ENCODE measurements at places on chromosomes 5 and 9.

DNA sequence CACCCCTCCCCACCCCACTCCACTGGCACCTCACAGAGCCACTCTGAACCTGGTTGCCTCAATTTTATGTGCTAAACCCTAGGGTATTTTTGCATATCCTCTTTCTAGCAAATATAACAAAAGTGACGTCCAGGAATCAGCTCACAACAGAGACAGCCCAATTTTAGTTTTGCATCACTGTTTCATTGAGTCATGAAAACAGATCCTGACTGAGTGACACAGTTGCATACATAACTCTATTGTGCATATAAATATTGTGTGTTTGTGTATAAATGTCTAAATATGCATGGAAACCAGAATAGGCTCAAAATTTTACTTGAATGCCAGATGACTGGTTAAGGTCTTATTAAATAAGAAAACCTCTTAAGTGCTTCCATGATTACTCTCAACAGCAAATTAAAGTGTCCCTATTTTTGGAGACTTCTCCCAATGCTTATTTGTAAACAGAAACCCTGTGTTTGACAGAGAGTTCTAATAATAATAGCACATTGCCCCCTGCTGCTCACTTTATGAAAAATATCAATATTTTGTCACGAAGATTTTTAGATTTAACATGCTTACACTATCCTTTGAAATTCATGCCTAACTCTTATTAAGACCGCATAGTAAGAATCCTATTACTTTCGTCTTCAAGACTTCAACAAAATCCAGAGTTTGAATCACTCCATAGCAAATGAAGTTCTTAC is 75.5 kb upstream of the PRRC1 start:
- DNase-seq, result no peak

- peak; percentile 76 for DNase-seq
These were observed 62.9 kb downstream of the OTULIN start for GRCh38 chr5:14727428-14727865.

GRCh38 chr9:80437091-80437640 is 865.4 kb downstream of the TLE4 start:
- no peak for DNase-seq

GRCh38 chr5:173767574-173768266 is 120.4 kb upstream of the CPEB4 start:
- no peak for DNase-seq

- DNase-seq, result no peak
These were observed 105.3 kb downstream of the GCNT1 start for GRCh38 chr9:76564297-76564696.

- DNase-seq, result no peak
These were observed 136.7 kb downstream of the ROR2 start for GRCh38 chr9:91813176-91813795.

GRCh38 chr5:143201589-143201988 is 201.9 kb downstream of the NR3C1 start:
- no peak for DNase-seq

GRCh38 chr5:173745123-173745522 is 128.7 kb upstream of the BOD1 start:
- DNase-seq, result peak; percentile 32

DNA sequence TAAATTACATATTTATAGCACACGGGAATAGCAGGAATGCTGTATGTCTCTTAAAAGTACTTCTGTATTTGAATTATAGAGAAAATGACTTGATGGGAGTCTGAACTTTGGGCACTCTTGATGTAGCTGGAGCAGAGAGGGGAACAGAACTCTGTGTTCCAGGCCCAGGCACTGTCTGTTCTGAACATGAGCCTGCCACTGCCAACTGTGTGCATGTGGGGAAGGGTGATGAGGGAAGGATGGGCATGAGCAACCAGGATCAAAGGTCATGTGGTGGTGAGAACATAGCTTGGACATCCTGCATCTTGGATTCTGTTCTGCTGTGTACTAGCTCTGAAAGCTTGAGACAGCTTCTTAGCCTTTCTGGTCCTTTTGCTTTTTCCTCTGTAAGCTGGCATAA is 16.4 kb upstream of the ZBED3 start:
- DNase-seq, result no peak

GRCh38 chr5:31863991-31864411 is 225.1 kb downstream of the PDZD2 start:
- DNase-seq, result no peak

- DNase-seq, result no peak
These were observed 72.5 kb upstream of the PCA3 start for GRCh38 chr9:76691517-76692313.

DNA sequence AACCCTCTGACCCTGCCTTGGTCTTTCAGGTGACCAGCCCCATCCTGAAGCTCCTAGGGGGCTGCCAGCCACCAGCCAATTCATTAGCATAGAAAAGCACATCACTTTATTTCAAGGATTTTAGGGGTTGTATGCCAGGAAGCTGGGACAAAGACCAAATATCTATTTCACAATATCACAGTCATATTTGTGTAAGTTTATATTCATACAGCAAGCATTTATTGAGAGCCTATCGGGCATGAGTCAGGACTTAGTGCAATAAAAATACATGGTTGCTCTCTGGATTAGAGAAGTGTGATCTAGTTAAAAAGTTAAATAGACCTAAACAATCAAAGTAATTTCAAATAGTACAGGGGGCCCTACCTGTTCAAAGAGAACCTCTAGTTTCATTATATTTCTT is 113.8 kb downstream of the ERCC6L2 start:
- DNase-seq, result no peak

GRCh38 chr9:100933656-100934055 is 94.9 kb upstream of the PLPPR1 start:
- no peak for DNase-seq

DNA sequence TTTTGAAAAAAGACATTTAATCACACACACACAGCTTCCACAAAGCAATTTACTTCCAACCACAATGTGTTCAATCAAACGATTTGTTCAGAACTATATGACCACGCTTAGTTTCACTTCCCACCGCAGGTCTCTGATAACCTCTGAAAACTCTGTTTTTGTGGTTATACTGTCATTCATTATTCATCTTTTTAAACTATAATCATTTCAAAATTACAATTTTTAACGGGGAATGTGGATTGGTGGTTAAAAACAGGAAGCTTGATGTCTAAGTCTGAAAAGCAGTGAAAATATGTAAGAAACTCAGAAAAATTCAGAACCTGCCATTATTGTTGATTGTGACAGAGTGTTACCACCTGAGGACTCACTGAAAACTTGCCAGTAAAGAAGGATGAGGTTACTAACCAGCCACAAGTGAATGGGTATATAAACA is 12.7 kb upstream of the TMEM174 start:
- no peak for DNase-seq

DNA sequence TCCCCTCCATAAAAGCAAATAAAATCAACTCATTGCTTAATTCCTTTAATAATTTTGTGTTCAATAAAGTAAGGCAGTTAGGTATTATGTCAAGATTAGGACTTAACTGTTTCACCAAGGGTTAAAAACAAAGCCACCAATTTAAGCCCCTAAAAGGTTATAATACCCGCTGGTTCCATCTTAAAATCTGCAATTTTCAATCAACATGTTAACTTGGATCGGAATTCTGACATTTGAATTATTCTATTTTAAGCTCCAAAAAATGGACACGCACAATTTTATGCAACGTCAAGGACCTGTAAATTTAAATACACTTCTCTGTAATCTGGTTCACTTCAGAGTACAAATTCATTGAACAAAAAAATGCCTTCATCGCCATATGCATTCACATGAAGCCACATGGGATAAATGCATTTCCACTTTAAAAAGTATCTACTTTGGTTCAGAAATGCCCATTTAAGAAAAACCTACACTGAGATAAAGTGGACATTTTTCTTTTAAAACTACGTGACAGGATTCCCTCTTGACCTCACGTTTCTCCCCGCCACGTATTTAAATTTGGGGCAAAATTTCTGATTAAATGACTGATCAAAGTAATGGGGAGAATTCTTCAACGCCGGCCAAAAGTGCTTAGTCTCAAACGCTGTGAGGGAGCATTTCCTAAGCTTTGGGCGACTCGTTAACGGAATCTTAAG is 721 bp downstream of the GIN1 start:
- DNase-seq, result no peak

DNA sequence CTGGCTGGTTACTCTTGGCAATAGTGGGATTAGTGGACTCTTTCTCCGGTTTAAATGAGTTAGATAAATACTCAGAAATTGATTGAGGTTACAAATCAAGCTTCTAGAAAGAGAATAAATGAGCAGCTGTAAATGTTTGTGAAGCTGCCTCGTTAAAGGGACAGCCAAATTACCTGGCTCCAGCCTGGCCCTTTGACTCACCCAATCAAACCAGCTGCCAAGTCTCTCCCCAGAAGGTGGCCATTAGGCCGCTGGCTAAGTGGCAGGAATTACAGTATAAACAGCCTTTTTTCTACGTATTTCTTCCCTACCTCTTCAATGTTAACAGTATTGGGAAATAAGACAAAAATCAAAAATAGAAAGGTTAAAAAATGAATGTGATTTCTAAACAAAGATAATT is 46.0 kb upstream of the SRFBP1 start:
- no peak for DNase-seq

DNA sequence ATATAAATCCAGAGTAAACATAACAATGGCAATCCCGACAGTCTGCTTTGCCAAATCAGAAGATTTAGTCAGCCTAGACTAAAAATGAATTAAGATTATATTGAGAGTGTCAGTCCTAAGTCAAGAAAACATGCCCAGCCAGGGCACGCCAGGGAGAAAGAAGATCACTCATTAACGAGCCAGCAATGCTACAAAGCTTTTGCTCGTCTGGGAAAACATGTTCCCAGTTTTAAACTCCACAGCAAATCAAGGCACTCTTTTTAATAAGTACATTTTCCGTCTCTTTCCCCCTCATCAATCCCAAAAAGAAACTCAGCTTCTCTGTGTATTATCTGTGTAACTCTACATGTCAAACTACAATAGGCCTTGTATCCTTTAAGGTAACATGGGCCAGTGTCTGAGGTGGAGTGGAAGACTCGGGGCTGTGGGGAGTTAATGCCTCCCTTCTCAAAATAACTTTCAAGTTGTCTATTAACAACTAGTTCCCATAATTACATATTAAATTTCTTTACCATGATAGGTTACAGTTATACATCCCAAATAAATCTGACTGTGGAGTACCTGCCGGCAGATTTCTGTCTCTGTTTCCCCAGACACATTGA is 40.9 kb downstream of the NFIB start:
- no peak for DNase-seq

DNA sequence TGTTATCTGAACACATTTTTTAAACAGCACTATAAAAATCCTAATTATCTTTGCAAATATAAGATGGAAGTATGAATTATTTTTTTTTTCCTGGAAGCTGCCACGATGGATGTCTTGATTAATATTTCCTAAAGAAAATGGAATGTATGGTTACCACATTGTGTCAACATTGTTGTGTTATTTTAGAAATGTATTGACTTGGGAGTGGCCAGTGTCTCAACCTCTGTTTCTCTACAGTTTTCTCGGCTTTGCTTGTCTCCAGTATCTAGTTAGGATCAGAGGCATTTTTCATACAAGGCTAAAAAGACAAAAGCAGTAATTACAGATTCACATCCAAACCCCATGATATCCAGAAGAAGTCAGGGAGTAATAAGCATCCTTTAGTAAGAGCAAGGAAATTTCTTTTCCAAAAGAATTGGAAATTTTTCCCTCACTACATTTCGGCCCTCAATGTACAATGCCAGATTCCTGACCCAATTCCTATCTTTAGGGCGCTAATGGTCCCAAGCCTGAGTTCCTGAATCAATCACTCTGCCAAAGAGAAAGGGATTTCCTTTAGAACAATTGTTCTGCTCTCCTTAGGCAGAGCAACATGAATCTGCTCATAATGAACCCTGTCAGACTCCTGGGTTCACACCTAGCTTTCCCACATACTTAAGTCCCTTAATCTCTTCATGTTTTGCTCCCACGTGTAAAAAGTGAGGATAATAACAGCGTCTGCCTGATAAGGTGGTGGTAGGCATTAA is 111.7 kb downstream of the EDIL3 start:
- DNase-seq, result no peak

- DNase-seq, result peak; percentile 54
These were observed 1.0 kb downstream of the LRRC8A start for GRCh38 chr9:128882677-128883603.

- no peak for DNase-seq
These were observed 45.5 kb upstream of the KIF2A start for GRCh38 chr5:62260513-62260912.

DNA sequence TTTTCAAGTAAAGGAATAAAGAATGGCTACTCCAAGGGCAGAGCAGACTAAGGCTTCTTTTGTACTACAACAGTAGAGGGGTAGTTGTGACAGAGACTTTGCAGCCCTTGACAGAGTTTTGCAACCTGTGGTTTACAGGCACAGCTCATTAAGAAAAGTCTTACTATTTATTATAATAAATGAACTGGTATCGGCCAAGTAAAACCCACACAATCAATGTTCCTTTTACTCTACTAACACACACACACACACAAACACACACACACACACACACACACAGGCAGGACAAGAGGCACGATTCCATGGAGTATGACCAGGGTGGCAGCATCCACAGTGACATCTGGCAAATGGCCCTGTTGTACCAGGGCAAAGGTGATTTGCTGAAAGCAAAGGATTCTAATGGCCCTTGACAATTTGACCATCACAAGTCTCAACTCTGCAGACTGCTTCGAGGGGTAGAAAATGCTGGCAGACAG is 59.1 kb upstream of the GOLPH3 start:
- peak; percentile 34 for DNase-seq

DNA sequence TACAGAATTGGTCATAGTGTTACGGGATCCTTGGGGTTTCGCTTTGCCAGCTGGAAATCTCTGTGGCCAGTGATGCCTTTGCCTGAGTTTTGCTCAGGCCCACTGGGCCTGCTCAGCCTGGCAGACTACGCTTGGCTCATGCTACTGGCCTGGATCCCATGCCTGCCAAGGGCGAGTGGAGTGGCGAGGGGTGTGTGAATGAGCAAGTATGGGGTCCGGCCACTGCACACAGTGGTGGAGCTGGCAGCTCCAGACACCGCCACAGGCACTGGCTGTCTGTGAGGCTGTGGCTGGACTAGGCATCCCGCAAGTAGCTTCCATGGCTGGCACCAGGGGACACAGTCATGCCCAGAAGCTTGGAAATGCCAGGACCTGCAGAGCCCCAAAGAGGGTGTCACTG is 240.3 kb downstream of the ARRDC3 start:
- no peak for DNase-seq

All from mucosa of descending colon (tissue), 3 donors.